Karpas-422 (cell line): ENCODE measurements at places on chromosomes 7 and 10.
A peak's percentile ranks its signal among the peaks of the same experiment; 100 is the strongest.

DNA sequence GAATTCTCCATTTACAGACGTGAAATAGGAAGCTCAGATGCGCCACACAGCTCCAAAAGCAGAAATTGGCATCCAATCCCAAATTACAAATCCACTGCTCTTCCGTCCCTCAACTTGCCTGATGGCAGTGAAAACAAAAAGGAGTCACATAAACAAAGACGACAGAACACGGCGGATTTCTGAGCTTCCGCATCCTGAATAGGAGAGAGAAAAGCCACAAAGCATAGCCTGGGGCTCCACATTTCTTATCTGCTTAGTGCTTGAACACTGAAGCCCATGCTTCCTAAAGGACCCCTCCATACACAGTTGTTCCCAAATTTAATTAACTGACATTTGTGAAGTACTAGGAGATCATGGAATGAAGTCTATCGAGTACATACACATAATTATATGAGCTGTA, 32.6 kb downstream of the BEND7 start:
- no peak for DNase-seq

DNA sequence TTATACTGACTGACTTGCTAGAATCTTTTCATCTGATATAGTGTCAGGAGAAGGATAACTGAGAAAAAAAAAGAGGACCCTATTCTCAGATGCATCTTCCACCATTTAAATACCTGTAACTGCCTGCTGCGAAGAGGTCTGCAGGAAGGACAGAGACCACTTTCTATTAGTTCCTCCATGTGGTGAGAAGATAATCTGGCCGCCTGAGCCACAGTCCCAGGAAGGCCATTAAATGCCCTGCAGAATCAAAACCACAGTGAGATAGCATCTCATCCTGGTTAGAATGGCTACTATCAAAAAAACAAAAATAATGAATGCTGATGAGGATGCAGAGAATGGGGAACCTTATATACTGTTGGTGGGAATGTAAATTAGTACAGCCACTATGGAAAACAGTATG, 19.9 kb upstream of the IFIT1B start:
- no peak for DNase-seq

DNA sequence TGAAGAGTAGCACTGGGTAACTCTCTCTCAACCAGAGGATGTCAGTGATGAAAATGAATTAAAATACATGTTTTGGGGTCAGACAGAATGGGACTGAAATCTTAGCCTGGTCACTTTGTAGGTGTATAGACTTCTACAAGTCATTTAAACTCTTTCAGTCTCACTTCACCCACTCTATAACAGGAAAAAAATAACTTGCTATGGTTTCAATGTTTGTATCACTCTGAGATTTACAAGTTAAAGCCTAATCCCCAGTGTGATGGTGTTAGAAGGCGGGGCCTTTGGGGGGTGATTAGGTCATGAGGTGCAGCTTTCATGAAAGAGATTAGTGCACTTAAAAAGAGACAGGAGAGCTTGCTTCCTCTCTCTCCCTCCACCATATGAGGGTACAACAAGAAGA, 134.8 kb downstream of the INHBA start:
- DNase-seq: no peak

- DNase-seq: peak; percentile 68
Measured at GRCh38 chr10:86678999-86679792, 10.9 kb downstream of the LDB3 start.

DNA sequence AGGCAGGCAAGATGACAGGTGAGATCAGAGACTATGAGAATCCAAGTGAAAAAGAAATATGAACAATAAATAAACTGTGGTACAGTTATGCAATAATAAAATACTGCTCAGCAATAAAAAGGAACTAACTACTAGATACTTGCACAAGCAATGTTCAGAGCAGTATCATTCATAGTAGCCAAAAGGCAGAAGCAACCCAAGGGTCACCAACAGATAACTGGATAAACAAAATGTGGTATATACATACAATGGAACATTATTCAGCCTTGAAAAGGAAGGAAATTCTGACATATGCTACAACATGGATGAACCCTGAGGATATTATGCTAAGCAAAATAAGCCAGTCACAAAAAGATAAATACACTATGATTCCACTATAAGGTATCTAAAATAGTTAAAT, 76.9 kb upstream of the KCNIP2 start:
- no peak for DNase-seq

GRCh38 chr7:114345494-114345893, 69.1 kb upstream of the FOXP2 start:
- no peak for DNase-seq

DNA sequence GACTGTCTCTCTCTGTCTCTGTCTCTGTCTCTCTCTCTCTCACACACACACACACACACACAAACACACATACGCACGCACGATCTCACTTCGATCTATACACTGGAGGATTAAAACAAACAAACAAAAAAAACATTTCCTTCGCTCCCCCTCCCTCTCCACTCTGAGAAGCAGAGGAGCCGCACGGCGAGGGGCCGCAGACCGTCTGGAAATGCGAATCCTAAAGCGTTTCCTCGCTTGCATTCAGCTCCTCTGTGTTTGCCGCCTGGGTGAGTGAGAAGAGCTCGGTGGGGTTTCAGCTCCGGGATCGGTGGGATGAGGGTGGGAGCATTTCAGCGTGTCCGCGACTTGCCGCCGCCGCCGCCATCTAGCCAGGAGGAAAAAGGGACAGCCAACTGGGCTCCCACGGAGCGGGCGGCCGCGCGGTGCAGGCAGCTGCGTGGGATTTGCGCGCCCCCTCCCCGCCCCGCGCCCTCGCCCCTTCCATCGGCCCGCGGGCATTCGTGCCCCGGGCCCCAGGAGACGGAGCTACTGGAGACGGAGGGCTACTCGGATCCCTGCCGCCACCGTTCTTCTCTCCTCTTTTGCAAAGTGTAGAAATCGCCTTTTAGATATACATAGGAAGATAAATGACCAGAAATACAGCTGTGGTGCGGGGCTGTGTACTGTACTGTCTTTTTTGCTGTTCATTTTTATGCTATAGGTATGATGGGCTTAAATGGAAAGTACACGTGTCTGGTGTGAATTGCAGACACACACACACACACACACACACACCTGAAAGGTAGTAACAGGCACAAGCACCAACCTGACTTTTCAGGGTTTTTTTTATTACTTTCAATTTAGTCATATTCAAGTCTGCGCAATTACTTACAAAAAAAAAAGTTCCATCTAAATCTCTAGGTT, 581 bp downstream of the PTPRZ1 start:
- DNase-seq: no peak
